Stimulated activated CD4-positive, alpha-beta T cell treated with anti-CD3 and anti-CD28 coated beads, TNF-alpha, amount 100 ng/mL, for 24 hours (primary cell): ENCODE measurements at places on chromosomes 5 and 9.

GRCh38 chr9:98345011-98345410 lies 89.6 kb upstream of the TBC1D2 start:
- DNase-seq, result no peak

DNA sequence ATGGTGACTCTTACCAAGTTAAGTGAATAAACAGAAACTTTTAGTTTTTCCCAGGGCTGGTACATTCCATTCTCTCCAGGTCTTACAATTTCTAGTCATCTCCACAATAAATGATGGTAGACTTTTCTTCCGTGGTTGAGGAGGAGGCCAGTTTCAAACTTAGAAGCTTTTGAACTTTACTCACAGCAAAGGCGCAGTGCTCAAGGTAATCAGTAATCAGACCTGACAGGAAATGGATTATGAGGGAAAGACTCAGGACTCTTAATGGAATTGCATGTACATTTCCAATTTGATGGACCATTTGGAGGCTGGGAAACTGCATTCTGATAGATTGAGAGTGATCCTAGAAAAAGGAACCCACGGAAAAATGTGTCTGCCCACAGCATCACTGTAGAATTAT lies 93.7 kb downstream of the SNCAIP start:
- no peak for DNase-seq

- DNase-seq, result no peak
Measured at GRCh38 chr5:51387884-51388275, 4.6 kb downstream of the ISL1 start.

DNA sequence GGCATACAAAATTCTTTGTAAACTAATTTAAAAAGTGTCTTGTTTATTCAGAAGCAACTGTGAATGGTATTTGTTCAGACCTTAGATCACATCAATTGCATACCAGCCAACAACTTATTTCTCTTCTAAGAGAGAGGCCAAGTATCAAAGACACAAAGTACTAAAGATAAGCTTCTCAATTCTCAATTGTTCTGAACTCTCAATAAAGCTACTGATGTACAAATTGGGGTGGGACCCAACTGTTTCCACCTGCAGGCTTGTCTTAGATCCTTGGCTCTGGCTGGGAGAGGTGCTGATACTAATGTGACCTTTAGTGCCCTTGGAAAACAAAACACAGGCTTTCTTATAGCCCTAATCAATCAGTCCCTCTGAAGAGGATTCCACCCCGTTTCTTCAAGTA lies 22.1 kb downstream of the XRCC4 start:
- no peak for DNase-seq

GRCh38 chr5:52995914-52996313 lies 6.8 kb downstream of the ITGA2 start:
- no peak for DNase-seq

DNA sequence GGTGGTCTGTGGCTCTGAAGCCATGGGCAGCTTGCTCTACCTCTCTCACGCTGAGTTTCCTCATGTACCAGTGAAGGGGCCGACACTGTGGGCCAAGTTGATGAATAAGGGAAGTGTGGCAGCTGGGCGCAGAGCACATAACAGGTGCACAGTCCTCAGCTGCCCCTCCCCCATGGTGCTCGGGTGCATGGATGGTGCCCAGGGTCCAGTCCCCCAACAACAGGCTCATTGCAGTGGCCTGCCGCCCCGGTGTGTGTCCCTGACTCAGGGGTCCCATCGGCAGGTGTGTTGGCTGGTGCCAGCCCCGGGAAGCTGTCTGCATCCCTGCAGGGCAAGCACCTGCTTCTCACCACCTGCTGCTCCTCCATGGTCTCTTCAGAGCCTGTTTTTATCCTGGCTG lies 36.6 kb downstream of the COL5A1 start:
- DNase-seq, result no peak

- no peak for DNase-seq
Measured at GRCh38 chr5:67337751-67338150, 141.2 kb upstream of the CD180 start.

- no peak for DNase-seq
Measured at GRCh38 chr5:51983161-51983560, 599.9 kb downstream of the ISL1 start.

- DNase-seq, result no peak
Measured at GRCh38 chr5:44871401-44871800, 62.7 kb downstream of the MRPS30 start.

DNA sequence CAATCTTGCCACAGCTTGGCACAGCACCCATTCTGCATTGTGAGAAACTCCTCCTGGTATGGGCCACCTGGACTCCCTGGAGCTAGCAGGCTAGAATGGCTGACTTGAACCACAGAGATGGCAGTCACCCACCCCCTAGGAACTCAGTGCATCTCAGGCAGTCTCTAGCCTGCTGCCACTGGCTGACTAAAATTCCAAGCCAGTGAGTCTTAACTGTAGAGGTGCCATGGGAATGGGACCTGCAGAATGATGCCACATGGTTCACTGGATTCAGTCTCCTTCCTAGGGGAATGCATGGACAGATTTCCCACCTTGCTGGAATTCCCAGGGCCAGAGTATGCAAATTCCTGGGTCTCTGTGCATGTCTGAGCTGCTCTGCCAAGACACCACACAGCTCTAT lies 382.9 kb downstream of the MAN2A1 start:
- no peak for DNase-seq

- no peak for DNase-seq
Measured at GRCh38 chr5:17249029-17249634, 31.7 kb downstream of the BASP1 start.

DNA sequence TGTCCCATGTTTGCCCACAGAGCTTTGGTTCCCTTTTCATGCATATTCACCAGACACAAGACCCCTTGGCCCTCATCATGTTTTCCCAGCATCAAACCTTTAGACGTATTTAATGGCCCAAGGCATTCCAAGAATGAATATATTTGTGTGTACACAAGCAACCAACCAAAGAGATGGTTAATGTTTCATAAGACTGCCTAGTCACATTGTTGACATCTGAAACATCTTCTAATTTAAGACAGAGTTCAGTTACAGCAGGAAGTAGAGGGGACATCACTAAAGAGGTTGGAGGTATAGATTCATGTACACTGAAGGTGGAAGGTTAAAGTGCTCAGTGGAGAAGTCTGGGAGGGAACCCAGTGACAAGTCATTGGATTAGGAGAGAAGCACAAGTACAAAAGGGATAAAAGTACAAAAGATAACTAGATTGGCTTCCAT lies 49.1 kb downstream of the SUSD1 start:
- no peak for DNase-seq
